Right hindlimb (tissue), 1 donor: ENCODE measurements at places on chromosomes 16 and 17.

DNA sequence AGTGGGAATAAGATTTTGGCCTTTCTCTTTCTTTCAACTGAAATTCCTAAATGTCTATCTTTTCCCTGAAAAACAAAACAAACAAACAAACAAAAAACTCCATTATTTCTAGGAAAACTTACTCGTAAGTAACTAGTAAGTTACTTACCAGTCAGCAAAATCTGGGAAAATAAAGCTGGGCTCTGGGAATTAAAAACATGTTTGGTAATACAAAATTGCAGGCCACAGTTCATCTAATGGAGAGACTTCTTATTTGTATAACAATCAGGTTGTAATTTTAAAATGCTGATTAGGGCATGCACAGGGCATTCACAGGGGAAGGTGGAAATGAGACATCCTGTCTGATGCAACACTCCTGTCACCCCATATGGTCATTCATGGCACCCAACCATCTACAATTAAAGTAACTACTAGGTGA, 3.8 kb upstream of the WIPI1 start:
- DNase-seq = no peak

DNA sequence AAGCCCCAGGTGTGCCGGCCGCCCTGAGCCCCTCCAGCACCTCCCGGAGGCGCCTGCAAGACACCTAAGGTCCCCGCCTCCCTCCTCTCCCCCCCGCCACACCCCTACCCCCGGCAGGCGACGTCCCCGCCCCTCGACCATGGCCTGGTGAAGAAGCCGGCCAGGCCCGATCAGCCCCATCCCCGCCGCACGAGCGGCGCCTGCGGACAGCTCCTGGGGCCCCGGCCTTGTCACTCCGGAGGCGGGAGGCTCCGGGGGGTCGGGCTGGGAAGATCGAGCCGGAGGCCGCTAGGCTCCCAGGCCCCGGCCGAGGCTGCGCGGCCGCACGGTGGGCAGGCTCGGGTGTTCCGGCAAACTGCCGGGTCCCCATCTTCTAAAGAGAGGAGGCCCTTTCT, 405 bp upstream of the ACE start:
- DNase-seq = peak; percentile 39

DNA sequence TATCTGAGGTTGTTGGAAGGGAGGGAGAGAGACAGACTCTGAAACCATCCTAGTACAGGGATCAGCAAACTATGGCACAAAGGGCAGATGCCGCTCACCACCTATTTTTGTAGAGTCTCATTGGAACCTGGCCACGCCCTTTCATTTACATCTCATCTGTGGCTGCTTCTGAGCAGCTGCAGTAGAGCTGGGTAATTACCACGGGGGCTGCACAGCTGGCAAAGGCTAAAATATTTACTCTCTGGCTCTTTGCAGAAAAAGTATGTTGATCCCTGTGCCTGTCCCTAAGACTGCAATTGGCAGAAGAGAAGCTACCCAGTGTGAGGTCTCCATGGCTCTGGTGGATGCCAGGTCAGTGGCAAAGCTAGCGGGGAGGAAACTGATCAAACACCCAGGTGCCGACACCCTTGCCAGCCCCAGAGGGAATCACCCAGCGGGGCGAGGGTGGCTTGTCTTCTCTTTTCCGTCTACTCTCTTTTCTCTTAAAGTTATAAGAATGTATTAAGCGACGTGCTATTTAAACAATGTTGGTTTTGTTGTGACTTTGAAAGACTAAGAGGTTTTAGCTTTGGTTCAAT, 14.0 kb downstream of the CEP295NL start:
- peak; percentile 61 for DNase-seq

DNA sequence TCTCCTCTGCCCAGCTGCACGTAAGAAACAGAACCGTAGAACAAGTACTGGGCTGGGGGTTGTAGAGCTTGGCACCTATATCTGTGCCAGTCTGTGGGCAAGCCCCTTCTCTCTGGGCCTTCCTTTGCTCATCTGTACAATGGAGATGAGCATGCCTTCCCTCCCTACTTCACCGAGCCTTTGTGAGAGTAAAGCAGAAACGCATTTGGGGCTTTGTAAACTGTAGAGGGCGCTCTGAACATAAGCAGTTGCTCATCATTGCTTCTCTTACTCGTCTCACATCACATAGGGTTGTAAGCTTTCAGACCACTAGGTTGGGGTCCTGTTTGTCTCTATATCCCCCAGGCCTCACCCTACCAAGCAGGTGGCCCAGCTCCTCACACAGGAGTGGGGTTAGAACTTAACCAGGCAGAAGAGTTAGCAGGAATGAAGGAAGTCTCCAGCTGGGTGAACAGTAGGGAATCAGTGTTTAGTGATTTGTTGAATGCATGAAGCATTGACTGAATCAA, 15.1 kb downstream of the SAMD14 start:
- no peak for DNase-seq

- no peak for DNase-seq
These were observed 17.8 kb downstream of the CDH16 start for GRCh38 chr16:66900721-66901441.

GRCh38 chr16:16778332-16778731, 399.4 kb downstream of the NPIPA7 start:
- no peak for DNase-seq

DNA sequence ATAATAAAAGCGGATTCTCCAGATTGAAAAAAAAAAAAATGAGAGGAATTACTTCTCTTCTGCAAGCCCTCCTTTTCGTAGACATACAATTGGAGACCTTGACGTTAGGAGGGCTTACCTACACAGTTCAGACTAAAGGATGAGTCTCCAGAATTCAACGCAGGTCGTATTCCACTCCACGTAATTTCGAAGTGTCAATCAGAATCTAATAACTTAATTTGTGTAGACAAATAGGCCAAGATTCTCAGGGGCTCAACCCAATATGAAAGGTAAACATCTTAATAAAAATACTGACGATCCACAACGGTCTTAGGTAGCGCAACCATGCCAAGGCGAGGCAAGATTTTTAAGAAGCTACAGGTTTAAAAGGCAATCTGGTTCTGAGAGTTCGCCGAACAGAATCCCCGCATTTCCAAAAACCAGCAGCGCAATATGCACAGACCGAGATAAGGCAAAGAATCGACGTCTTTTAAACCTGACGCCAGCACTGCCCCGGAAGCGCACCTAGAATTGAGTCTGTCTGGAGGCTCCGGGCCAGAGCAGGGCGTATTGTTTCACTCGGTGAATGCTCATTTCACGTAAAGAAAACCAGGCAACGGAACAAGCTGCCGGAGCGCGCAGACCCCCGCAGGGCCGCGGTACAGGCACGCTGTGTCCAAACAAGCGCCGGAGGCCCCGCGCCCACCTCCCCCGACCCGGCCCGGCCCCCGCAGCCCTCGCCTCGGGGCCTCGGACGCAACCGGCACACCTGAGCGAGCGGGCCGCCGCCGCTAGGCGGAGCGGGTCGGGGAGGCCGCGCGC, 623 bp downstream of the MBTPS1 start:
- DNase-seq = no peak

DNA sequence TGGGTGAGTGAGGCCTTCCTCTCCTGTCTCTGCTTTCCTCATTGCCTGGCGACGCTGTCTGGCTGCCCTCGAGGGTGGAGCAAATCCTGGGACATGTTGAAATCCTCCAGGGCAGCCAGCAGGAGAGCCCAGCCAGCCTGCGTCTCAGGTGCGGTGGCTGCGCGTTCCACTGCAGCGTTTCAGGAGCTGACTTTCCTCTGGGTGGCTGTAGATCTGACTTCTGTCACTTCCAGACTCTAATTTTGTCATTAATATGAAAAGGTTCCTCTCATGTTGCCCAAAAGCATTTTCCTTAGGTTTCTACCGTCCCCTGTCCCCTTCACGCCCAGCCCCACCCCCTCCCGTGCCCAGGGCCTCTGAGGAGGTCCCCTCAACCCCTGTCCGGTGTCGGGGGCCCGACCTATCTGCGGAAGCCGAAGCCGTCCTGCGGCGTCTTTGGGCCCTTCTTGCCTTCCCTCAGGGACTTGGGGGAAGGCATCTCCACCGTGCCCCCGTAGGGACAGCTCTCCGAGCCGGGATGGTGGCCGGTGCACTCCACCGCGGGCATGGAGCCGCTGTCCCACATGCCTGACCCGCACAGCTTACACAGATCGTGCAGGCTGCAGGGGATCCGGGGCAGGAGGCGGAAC, 95.1 kb downstream of the TBC1D16 start:
- DNase-seq = no peak

DNA sequence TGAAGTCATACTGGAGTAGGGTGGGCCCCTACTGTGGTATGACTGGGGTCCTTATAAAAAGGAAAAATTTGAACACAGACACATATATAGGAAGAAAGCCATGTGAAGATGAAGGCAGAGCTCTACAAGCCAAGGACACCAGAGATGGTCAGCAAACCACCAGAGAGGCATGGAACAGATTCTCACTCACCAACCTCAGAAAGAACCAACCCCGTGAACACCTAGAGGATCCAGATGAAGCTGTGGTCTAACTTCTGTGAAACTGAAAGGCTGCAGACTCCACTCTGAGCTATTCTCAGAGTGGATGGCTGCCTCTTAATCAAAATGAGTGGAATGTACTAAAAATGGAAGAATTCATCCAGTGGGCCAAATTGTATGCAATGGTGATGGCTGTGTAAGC, 149.6 kb downstream of the ABCA8 start:
- no peak for DNase-seq

DNA sequence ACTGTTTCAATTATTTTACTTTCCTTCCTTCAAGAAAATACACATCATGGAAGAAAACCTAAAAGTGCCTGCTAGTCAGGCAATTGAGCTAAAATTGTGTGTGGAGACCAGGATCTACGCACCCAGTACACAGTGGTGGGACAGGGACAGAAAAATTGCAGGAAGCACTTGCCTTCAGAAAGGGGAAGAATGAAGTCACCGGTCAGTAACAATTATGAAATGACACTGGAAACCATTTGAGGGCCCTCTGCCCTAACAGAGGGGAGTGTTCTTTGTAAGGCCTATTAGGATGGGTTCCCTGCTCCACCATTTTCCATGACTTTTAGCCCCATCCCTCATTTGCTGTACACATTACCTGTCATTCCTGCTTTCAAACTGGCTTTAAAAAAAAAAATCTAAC, 4.5 kb upstream of the PHAF1 start:
- DNase-seq = no peak

GRCh38 chr16:3664187-3664896, 9.9 kb downstream of the DNASE1 start:
- DNase-seq = no peak

GRCh38 chr17:14487068-14487467, 186.2 kb downstream of the HS3ST3B1 start:
- no peak for DNase-seq

- no peak for DNase-seq
These were observed 3.0 kb upstream of the NLRC3 start for GRCh38 chr16:3580251-3580651.

DNA sequence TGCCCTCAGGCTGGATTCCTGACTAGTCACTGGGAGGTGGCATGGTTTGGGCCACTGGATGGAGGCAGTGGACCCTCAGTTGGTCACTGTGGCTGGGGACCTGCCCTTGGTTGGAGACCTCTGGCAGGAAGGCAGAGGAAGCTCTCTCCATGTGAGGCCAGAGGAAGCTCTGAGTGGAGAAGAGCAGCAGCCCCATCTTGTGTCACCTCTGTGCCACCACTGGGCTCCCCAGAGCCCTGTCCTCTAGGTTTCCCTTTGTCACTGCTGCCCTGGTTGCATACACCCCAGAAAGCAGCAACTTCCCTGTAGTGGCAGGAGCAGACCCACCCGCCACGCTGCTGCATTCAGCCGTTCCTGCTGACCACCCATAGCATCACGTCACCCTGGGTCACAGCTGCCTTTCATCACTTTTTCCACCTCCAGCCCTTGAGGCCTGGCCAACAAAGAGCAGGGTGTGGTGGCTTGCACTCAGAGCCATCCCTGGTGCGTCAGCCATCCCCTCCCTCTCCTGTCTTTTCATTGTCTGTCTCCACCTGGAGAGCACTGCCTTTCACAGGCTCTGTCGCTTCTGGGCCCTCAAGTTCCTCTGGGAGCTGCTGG, 11.9 kb downstream of the CTRL start:
- DNase-seq = no peak

DNA sequence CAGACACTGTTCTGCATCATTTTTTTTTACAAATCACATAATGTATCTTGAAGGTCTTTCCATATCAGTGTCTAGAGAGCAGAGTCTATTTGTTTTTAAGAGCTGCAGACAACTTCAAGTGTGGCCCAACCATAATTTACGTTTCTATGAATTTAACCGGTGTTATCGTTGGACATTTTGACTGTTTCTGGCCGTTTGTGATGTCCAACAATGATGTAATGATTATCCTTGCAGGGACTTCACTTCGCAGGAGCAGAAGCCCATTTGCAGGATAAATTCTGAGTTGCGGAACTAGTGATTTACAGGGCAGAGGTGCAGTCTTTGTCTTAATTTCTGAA, 26.9 kb upstream of the HLF start:
- DNase-seq = no peak

DNA sequence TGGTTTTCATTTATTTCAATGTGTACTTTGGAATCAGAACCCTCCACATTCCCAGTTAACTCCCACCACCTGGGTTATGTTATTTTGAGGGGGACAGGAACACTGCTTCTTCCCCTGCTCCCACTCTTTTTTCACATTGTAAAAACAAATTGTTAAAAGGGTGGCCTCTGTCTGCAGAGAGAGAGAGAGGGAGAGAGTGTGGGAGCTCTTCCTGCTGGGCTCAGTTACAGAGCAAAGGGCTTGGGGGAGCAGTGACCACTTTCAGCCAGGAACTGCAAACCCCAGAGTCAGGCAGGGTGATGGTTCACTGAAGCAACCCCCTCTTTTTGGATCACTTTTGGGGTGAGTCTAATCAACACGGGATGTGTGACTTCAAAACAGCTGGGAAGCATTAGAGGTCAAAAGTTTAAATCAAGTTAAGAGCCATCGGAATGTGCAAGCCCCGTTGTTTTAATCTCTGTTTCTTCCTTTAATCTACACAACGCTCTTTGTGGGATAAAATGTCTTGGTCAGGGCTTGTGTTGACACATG, 577.0 kb upstream of the CDH11 start:
- DNase-seq = peak; percentile 61

GRCh38 chr16:55437625-55438024, 41.4 kb upstream of the MMP2 start:
- no peak for DNase-seq
